ENCODE measurements at places on chromosomes 2 and 18.

- H3K4me3 ChIP-seq, result no peak overlapping the region
- no peaks in the 10 kb centered on the region for H3K27me3 ChIP-seq
- no peaks in the 10 kb centered on the region for H3K36me3 ChIP-seq
Measured at GRCh38 chr2:228722311-228722710, 540.8 kb upstream of the SPHKAP start.

GRCh38 chr2:138170485-138170884 is 206.2 kb downstream of the HNMT start:
- no peak for DNase-seq
- H3K27me3 ChIP-seq, result no peaks in the 10 kb centered on the region
- no peak overlapping the region for H3K4me3 ChIP-seq
- no peaks in the 10 kb centered on the region for H3K4me1 ChIP-seq
- no peak overlapping the region for H3K27ac ChIP-seq

GRCh38 chr2:28356095-28356911 is 36.4 kb upstream of the FOSL2 start:
- no peaks in the 10 kb centered on the region for H3K36me3 ChIP-seq
- peak overlapping the region; percentile 89 for H3K27ac ChIP-seq
- DNase-seq, result peak; percentile 94

- no peak overlapping the region for H3K27ac ChIP-seq
- H3K36me3 ChIP-seq, result peaks cover 21% of the 10 kb centered on the region
- no peak for DNase-seq
- no peaks in the 10 kb centered on the region for H3K4me1 ChIP-seq
- no peaks in the 10 kb centered on the region for H3K27me3 ChIP-seq
Measured at GRCh38 chr2:120279708-120280107, 27.1 kb downstream of the RALB start.
